ENCODE measurements at places on chromosomes 5 and 9.

DNA sequence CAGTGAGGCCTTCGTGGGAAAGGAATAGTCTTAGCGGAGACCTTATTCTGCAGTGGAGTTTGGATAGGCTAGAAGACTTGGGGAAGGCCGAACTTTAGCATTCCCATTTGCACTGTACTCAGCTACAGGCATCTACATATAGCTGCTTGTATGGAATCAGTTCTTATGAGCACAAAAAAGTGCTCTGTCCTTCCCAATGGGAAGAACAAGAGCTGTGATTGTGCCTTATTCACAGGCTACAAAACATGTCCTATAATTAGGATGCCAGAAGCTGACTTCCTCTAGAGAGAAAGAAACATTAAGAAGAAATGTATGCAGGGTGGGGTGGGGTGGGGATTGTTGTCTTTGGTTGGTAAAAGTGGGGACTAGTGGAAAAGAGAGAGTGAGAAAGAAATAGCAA is 154.7 kb downstream of the ATP10B start:
- H3K27me3 ChIP-seq = no peaks in the 10 kb centered on the region
- DNase-seq = no peak
- H3K27ac ChIP-seq = no peak overlapping the region
- H3K36me3 ChIP-seq = no peaks in the 10 kb centered on the region
- H3K4me3 ChIP-seq = no peak overlapping the region

DNA sequence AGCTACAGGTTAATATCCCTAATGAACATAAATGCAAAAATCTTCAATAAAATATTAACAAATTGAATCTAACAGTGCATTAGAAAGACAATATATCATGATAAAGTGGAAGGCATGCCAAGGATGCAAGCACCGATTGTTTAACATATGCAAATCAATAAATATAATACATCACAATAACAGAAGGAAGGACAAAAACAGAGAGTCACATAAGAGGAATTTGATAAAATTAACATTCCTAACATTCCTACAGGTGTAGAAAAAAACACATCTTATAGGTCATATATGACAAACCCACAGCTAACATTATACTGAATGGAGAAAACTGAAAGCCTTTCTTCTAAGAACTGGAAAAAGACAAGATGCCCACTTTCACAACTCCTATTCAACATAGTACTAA is 297.0 kb downstream of the CDH18 start:
- no peak overlapping the region for H3K27ac ChIP-seq
- no peaks in the 10 kb centered on the region for H3K4me1 ChIP-seq
- no peaks in the 10 kb centered on the region for H3K27me3 ChIP-seq
- DNase-seq = no peak

DNA sequence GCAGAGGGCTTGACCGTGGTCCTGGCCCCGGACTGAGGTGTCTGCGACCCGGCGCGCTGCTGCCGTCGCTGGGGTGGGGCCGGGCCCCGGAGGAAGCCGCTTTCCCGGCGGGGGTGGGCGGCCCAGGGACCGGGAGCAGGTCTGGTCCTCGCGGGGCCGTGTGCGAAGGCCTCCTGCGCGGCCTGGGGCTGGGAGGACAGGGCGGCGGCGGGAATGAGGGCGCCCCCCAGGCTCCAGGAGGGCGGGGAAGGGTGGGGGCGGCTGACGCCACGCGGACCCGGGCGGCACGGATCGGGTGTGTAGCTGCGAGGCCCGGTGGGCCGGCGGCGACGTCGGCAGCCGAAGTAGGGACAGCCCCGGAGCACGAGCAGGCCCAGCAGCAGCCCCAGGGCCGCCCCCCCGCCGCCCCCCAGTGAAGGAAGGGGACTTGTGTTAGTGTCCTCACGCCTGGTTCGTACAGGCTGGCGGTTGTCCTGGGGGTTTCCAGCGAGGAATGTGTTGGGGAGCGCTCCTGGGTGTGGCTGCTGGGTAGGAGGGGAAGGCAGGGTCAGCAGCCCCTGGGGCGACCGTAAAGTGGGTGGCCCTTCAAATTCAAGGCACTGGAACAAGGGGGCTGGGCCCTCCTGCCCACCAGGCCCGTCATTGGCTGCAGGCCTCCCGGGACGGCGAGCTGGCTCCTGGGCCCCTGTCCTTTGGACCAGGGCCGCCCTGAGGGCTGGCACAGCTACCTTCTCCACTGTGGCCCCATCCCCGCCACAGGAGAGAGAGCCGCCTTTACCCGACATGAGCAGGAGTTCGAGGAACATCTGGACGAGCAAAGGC is 597 bp upstream of the TMEM250 start:
- H3K36me3 ChIP-seq = peaks cover 14% of the 10 kb centered on the region
- no peak for DNase-seq
- peak overlapping the region; percentile 99 for H3K27ac ChIP-seq
- peaks cover 19% of the 10 kb centered on the region for H3K4me1 ChIP-seq

DNA sequence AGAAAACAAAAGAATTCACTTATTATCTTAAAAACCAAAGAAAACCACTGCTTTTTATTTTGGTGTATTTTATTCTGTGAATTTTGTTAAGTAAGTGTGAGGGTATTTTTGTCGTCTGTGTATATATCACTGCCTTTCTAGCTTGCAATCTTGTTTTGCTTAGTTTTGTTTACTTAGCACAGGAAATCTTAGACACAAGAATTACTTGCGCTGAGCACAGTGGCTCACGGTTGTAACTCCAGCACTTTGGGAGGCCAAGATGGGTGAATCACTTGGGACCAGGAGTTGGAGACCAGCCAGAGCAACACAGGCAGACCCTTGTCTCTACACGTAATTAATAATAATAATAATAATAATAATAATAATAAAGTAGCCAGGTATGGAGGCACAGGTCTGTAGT is 230.3 kb downstream of the PAPPA start:
- H3K27me3 ChIP-seq = no peaks in the 10 kb centered on the region
- no peaks in the 10 kb centered on the region for H3K4me1 ChIP-seq
- H3K4me3 ChIP-seq = no peak overlapping the region
- no peak overlapping the region for H3K27ac ChIP-seq

DNA sequence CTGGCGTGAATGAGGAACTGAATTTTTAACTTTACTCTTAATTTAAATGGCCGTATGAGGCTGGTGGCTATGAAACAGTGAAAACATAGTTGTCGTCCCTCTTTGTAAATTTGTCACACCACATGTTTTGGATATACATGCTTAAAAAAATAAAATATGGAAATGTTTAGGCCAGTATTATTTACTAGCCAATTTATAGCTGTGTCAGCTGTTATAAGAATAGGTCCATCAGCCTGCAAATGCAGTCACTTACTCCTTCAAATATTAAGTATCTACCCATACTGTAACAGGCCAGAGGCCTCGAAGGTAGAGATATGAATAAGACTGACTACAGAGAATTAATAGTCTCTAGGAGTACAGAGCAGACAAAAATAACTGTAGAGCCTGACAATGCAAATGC is 30.0 kb downstream of the NR6A1 start:
- DNase-seq = no peak
- H3K27me3 ChIP-seq = no peaks in the 10 kb centered on the region
- no peaks in the 10 kb centered on the region for H3K36me3 ChIP-seq
- no peak overlapping the region for H3K27ac ChIP-seq
- no peak overlapping the region for H3K4me3 ChIP-seq

GRCh38 chr5:43063721-43064171 is 23.6 kb upstream of the ANXA2R start:
- no peaks in the 10 kb centered on the region for H3K36me3 ChIP-seq
- no peak overlapping the region for H3K4me3 ChIP-seq
- DNase-seq = no peak
- H3K4me1 ChIP-seq = peaks cover 18% of the 10 kb centered on the region
- no peaks in the 10 kb centered on the region for H3K27me3 ChIP-seq

GRCh38 chr9:109182940-109183798 is 16.1 kb upstream of the FRRS1L start:
- no peaks in the 10 kb centered on the region for H3K27me3 ChIP-seq
- H3K27ac ChIP-seq = no peak overlapping the region
- H3K36me3 ChIP-seq = no peaks in the 10 kb centered on the region
- H3K4me1 ChIP-seq = no peaks in the 10 kb centered on the region
- H3K4me3 ChIP-seq = no peak overlapping the region

DNA sequence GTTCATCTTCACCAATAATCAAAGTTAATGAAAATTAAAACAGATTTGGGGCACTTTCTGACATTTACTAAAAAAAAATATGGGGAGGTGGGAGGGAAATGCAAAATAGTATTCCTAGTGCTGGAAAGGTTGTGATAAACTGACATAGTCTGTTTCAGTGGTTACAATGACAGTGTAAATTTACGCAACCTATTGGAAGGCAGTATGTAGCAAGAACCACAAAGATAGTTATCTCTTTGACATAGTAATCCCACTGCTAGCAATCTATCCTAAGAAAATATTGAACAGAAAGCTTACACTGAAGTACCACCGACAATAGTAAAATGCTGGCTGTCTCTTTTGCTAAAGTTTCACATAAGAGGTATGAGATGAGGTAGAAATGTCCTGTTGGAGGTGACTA is 15.1 kb upstream of the EPB41L4B start:
- H3K36me3 ChIP-seq = no peaks in the 10 kb centered on the region
- H3K27ac ChIP-seq = no peak overlapping the region
- DNase-seq = no peak
- H3K4me3 ChIP-seq = no peak overlapping the region

- no peaks in the 10 kb centered on the region for H3K27me3 ChIP-seq
- H3K4me1 ChIP-seq = no peaks in the 10 kb centered on the region
- H3K4me3 ChIP-seq = no peak overlapping the region
- no peak overlapping the region for H3K27ac ChIP-seq
Observed at GRCh38 chr5:152689250-152689711, 284.2 kb upstream of the NMUR2 start.

DNA sequence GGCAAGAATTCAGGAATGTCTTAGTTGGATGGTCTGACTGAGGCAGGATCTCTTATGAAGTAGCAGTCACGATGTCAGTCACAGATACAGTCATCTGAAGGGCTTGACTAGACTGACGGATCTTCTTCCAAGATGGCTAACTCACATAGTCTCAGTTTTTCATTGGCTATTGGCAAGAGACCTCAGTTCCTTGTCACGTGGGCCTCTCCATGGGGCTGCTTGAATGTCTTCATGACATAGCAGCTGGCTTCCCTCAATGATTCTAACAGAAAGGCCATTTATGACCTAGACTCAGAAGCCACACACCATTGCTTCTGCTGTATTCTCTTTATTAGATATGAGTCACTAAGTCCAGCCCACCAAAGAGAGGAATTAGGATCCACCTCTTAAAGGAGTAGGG is 4.7 kb downstream of the APC start:
- peaks cover 17% of the 10 kb centered on the region for H3K4me1 ChIP-seq
- H3K36me3 ChIP-seq = no peaks in the 10 kb centered on the region
- no peaks in the 10 kb centered on the region for H3K27me3 ChIP-seq
- H3K4me3 ChIP-seq = no peak overlapping the region
- DNase-seq = no peak

DNA sequence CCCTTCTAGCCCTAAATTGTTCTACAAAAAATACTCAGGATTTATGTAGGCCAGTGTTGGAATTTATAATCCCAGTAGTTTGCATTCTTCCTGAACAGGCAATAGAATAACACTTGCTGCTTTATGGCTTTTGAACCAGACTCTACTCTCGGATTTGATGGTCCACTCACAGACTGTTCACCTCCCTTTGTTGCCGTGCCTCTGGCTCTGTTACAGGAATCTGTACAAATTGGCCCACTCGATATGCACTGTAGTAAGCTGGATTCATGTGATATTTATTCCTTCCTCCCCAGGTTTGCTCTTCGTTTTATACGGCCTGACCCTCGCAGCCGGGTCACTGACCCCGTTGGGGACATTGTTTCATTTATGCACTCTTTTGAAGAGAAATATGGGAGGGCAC is 43.7 kb downstream of the FAF2 start:
- H3K27ac ChIP-seq = no peak overlapping the region
- DNase-seq = no peak
- no peaks in the 10 kb centered on the region for H3K4me1 ChIP-seq
- no peak overlapping the region for H3K4me3 ChIP-seq
- no peaks in the 10 kb centered on the region for H3K27me3 ChIP-seq
- peaks cover 93% of the 10 kb centered on the region for H3K36me3 ChIP-seq

DNA sequence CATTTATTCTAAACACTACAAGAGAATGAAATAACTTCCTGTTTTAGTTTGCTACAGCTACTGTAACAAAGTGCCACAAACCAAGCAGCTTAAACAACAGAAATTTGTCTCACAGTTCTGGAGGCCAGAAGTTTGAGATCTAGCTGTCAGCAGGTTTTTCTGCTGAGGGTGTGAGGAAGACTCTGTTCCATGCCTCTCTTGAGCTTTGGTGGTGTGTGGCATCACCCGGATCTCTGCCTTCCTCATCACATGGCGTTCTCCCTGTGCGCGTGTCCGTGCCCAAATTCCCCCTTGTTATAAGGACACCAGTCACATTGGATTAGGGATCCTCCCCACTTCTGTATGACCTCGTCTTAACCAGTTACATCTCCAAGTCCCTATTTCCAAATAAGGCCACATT is 97.7 kb downstream of the CFAP95 start:
- no peaks in the 10 kb centered on the region for H3K4me1 ChIP-seq
- H3K27me3 ChIP-seq = no peaks in the 10 kb centered on the region
- no peaks in the 10 kb centered on the region for H3K36me3 ChIP-seq
- H3K27ac ChIP-seq = no peak overlapping the region
- DNase-seq = peak; percentile 2

GRCh38 chr9:132498531-132499210 is 83.7 kb upstream of the BARHL1 start:
- peaks cover 15% of the 10 kb centered on the region for H3K27me3 ChIP-seq
- no peak for DNase-seq
- no peaks in the 10 kb centered on the region for H3K36me3 ChIP-seq
- no peak overlapping the region for H3K27ac ChIP-seq
- H3K4me3 ChIP-seq = no peak overlapping the region

- H3K4me1 ChIP-seq = peaks cover 20% of the 10 kb centered on the region
- H3K4me3 ChIP-seq = no peak overlapping the region
- H3K27me3 ChIP-seq = no peaks in the 10 kb centered on the region
Observed at GRCh38 chr5:148739524-148739923, 85.2 kb upstream of the HTR4 start.

DNA sequence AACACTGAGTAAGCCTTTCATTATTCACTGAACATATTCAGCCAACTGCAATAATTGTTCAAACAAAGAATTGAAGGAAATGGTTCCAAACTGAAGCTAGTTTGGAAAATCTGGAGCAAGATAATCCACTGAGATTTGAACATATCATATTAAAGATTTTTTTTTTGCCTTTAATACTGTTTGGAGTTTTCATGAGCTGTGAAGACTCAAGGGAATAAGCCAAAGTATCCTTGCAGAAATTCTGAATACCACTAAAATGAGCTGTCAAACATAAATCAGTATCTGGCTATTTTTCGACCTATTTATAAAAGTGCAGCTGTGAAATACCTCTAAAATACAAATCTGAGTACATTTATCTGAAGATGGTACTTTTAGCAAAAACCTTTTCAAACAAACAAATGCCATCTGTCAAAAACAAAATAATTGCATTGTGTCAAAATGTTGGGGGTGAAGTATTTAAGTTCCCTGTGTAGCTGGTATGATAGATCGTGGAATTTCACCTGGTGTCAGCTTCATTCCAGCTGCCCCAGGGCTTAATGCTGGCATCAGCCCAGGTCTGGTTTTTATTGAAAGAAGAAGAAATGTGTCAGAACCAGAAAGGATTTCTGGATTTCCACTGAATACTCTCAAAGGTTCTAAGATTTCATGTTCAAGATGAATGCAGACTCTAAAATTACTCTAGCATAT is 149.0 kb upstream of the GRAMD2B start:
- H3K4me1 ChIP-seq = no peaks in the 10 kb centered on the region
- no peaks in the 10 kb centered on the region for H3K27me3 ChIP-seq
- H3K36me3 ChIP-seq = no peaks in the 10 kb centered on the region
- no peak overlapping the region for H3K4me3 ChIP-seq
- no peak overlapping the region for H3K27ac ChIP-seq
